ENCODE measurements at places on chromosomes 6 and 20.
A peak's percentile ranks its signal among the peaks of the same experiment; 100 is the strongest.

DNA sequence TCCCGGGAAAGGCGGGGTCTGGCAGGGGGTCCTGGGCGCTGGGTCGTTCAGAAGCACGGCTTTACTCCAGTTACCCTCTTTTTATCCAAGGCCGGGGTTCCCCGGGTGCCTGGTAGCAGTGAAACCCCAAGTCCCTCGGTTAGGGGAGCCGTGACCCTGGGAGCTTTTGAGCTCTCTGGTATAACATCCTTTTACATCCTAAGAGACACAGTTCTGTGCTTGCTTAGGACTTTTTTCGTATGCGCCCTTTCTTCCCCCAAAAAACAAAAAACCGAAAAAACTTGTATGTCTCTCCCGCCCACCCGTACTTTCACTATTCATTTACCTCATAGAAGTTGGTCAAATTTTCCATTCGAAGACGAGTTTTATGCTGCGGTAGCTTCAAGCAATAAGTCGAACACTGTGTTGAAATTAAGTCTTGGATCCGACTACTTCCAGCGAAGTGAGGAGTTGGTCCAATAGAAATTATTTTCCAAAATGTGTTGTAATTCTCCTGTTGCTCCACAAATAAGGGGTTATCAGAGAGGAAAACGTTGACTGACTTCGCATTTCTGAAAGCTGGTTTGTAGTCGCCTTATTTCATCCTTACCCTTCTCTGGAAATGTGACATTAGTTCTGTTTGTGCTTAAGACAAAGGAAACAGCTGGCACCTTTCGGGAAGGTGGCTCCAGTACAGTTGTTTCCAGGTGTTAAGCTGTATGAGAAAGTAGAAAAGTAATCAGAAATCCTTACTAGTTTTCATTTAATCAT lies 816 bp upstream of the MAN1A1 start:
- peak; percentile 44 for DNase-seq

- no peak for DNase-seq
Observed at GRCh38 chr20:53774461-53775203, 181.0 kb upstream of the ZNF217 start.

DNA sequence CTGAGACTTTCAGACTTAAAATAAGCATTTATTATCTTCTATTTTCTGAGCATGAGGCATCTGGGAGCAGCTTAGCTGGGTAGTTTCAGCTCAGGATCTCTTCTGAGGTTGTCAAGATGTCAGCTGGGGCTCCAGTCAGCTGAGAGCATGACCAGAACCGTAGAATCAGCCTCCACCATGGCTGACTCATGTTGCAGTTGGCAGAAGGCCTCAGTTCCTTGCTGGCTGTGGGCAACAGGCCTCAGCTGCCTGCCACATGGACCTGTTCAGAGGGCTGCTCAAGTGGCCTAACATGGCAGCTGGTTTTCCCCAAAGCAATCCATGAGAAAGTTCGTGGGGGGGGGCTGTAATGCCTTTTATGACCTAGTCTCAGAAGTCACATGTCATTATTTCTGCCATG lies 142.3 kb downstream of the LY86 start:
- DNase-seq = no peak

DNA sequence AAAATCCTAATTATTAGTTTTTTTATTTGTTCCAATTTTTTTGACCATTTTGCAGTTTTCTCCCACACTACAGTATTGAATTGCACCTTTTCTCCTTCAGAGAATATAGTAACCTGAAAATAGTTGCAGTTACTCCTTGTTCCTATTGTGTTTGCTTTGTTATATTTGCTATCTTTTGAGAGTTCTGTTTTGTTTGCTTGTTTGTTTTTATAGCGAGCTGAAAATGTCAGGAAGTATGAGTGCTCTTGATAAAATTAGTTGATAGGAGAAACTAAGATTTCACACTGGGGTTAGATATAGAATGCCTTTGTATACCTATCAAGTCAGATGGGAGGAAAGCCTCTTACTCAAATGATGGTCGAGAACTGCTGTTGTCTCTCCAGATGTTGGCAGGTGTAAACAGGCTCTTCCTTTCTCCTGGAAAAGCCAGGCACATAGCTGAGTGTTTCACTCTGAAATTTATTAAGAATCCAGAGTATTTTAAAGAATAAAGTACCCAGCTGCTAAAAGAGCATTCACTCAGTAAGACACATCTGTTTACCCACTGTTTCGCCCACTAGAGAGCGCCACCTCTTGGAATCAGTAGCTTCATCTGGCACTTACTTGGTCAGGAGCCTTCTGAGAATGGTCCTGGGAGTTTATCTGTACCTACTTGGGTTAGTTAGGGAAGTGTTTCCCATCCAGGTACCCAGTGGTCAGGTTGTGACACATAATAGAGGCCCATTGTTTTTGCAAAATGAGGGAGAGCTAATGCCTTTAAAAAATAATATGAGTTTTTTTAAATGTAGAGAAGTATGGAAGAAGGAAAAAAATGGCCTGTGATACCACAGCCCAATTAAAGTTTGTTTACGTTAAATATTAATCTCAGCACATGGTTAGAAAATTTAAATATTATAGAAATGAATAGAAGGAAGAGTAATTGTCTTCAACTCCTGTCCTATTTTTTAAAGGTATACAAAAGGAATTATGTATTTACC lies 11.2 kb downstream of the NT5DC1 start:
- no peak for DNase-seq

GRCh38 chr20:45339799-45340198 lies 8.4 kb downstream of the SDC4 start:
- DNase-seq = no peak

DNA sequence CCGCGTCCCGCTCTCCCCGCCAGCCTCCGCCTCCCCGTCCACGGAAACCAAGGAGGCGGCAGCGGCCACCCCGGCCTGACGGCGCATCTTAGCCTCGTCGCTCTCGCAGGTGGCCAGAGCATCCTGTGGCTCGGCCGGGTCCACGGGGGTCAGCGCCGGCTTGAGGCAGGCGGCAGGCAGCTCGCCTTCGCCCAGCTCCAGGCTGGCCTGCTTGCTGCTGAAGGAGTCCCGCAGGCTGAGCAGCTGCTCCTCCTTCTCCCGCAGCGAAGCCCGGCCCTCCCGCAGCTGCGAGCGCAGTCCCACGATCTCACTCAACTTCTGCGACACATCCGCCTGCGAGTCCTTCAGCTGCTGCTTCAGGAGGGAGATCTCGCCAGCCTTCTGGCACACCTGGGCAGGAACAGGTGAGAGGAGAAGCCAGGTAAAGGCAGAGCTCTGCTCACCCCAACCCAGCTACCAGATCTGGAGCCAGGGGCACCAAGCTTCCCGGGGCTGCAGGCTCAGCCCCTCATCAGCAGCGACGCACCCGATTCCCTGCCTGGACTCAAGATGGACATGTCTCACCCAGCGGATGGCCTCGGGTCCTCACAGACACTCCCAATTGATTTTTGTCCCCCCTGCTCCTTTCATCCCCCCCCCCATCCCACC lies 5.2 kb upstream of the FASTKD5 start:
- DNase-seq = peak; percentile 51

GRCh38 chr6:66186756-66187155 lies 479.7 kb upstream of the EYS start:
- DNase-seq = no peak

DNA sequence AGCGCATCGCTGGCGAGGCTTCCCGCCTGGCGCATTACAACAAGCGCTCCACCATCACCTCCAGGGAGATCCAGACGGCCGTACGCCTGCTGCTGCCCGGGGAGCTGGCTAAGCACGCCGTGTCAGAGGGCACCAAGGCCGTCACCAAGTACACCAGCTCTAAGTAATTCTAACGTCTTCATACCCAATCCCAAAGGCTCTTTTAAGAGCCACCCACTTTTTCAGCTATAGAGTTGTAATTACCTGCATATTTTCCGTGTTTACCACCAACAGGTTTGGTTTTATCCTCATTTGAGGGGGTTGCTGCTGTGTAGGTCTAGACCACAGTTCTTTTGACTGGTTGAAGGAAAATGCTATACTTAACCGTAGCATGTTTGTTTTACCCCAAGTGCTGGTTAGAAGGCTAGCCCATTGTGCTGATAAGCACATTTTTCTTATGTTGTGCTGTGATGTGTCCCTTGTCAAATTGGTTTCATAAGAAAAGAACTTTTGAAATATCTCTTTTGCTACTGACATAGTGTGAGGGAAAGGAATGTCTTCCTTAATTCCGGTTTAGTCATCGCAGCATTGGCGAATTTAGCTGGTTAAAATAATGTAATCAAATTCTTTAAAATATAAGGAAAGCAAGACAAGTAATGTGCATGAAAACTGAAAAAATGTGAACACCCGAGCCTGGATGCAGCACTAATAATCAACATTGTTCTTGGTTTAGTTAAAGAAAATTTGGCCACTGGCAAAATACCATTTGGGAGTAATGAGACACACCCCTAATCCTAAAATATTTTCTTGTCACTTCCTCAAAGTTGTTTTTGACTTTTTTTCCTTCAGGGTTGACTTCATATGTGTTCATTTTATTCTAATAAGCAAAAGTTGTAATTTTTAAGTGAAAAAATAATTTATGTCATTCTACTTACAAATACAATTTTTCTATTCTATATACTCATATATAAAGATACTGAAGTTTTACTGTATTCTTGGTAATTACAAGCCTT lies 112.8 kb downstream of the HFE start:
- peak; percentile 86 for DNase-seq

- no peak for DNase-seq
Observed at GRCh38 chr6:166121726-166122125, 45.9 kb downstream of the TBXT start.

DNA sequence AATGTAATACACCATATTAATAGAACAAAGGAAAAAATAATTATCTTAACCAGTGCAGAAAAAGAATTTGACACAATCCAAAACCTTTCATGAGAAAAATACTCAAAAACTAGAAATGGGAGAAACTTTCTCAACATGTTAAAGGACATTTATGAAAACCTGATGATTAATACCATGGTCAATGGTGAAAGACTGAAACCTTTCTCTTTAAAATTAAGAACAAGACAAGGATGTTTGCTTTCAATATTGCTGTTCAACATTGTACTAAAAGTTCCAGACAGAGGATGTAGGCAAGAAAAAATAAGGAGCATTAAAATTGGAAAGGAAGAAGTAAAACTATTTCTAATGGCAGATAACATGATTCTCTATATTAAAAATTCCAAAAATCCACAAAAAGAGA lies 981.3 kb upstream of the FLRT3 start:
- no peak for DNase-seq

GRCh38 chr20:61845233-61845671 lies 220.4 kb downstream of the TAF4 start:
- no peak for DNase-seq

DNA sequence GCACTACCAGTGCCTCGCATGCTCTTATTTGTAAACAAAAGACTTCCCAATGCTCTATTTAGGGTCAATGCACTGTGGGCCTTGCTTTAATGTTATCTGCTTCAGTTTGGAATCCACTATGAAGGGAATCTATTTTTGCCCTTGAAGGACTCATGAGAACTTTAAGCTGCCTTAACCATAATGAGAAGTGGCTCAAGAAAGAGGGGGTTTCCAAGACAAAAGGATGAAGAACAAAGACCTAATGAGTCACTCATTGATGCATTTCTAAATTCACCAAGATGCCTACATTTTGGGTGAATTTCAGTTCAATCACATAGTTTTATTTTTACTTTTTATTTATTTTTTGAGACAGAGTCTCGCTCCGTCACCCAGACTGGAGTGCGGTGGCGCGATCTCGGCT lies 228.2 kb downstream of the LY86 start:
- no peak for DNase-seq

DNA sequence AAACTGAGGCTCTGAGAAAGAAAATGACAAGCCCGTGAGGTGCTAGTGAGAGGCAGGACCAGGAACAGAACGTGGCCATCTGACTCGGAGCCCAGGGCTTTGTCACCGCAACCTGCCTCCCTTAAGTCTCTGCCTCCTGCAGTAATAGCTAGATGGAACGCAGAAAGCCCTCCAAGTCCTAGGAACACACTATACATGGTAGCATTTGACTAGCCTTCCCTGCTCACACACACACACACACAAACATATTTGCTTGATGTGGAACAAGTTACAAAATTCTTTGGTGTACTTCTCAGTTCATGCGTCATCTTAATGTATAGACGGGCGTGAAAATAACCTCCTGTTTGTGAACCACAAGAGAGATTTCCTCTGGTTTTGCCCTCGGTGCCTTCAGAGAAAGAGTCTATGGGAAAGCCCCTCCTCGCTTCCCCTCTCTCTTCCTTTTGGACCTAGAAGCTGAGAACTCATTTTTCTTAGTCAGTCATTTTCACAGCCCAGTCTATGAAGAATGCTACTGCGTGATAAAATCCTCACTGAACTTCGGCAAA lies 38.8 kb downstream of the C6orf52 start:
- DNase-seq = no peak

- DNase-seq = peak; percentile 53
Observed at GRCh38 chr20:1225263-1225782, 521 bp upstream of the RAD21L1 start.

GRCh38 chr6:30985490-30985889 lies 2.0 kb downstream of the MUC21 start:
- DNase-seq = no peak

GRCh38 chr20:54197621-54198604 lies 10.0 kb upstream of the PFDN4 start:
- DNase-seq = peak; percentile 64

- no peak for DNase-seq
Observed at GRCh38 chr6:12090714-12091113, 78.6 kb downstream of the HIVEP1 start.

- no peak for DNase-seq
Observed at GRCh38 chr20:39835130-39835842, 853.8 kb downstream of the MAFB start.

DNA sequence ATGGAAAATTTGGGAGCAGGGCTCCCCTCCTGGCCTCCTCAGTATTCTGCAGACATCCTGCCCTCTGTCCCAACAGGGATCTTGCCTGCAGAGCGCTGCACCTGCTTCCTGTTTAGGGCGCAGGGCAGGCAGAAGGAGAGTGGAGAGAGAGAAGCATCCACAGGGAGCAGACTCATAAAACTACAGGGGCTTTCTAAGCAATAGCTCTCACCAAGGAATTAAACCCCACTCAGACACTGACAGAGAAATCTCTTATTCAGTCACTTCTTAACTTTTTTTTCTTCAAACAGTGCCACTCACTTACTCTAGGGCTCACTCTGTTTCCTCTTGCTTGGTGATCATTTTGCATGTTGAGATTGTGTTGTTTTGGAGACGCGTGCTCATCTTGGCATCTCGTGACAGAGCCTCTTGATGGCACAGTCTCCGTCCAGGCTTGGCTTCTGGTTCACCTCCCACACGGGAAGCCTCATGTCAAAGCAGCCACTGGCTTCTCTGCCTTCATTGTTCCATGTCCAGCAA lies 153.1 kb upstream of the INSM1 start:
- DNase-seq = peak; percentile 76

DNA sequence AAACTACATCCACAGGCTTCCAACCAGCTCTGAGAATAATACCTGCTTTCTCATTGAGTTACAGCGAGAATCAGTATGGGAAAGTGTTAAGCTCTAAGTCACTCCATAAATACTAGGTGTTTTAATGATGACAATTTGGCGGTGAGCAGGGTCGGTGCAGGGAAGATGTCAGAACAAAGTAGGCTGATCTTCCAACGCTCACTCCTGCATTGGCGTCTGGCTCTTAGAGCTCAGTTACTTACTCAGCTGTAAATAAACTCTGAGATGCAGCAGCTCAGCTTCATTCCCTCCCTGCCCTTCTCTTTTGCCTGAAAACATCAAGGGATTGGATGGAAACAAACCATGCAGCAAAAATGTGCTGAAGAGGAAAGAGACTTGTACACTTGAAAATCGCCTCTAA lies 102.5 kb upstream of the SPACA1 start:
- peak; percentile 91 for DNase-seq
